ENCODE measurements at places on chromosomes 11 and 22.

DNA sequence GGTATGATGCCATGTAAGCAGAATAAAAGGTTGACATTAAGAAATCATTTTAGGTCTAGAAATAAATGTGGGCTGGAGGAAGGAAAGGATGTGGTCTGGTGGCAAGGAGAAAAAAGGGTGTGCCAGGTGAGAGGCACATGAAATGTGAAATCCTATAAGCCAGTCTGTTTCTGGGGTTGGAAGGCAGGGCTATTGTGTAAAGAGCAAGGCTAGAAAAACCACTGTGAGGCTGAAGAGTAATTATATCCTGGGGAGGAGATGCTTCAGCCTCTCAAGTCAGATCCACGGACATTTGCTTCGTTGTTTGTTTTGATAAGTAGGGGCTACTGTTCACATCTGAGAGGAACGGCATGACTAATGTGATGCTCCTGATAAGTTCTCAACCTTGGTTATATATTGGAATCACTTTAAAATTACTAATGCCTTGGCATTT lies 77.5 kb upstream of the CTSC start:
- DNase-seq: no peak

- no peak for DNase-seq
Observed at GRCh38 chr11:15958910-15959309, 397.4 kb downstream of the SOX6 start.

DNA sequence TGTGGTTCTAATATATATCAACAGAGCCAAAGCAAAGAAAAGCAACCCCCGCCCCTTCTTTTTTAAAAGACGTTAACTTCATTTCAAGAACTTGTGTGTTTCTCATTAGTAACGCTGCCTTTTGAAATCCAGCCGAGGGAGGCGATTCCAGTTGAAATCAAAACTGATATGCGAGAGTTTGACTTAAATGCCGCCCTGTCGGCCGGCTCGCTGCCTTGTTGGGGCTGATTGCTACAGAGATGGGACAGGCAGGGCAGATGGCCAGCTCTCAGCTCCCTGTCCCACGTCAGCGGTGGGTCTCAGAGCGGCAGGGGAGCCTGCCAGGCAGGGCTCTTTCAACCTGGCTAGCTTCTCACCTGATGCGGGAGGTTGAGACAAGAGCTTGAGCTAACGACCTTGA lies 51.9 kb upstream of the ALX4 start:
- no peak for DNase-seq

GRCh38 chr11:110093407-110094297 lies 460 bp downstream of the ZC3H12C start:
- peak; percentile 81 for DNase-seq

- DNase-seq: peak; percentile 23
Observed at GRCh38 chr11:113519989-113520613, 44.9 kb upstream of the DRD2 start.

GRCh38 chr11:44457862-44458261 lies 107.6 kb upstream of the CD82 start:
- no peak for DNase-seq

- no peak for DNase-seq
Observed at GRCh38 chr11:120909676-120910416, 114.1 kb upstream of the TBCEL start.

GRCh38 chr11:131327421-131327820 lies 43.0 kb upstream of the NTM start:
- peak; percentile 39 for DNase-seq

All from astrocyte of the hippocampus (primary cell).